Activated naive CD8-positive, alpha-beta T cell treated with anti-CD3 and anti-CD28 coated beads, Interleukin-2, amount 10 ng/mL, durations not matched to agents 7 days and 5 days (primary cell): ENCODE measurements at places on chromosomes 4 and X.

DNA sequence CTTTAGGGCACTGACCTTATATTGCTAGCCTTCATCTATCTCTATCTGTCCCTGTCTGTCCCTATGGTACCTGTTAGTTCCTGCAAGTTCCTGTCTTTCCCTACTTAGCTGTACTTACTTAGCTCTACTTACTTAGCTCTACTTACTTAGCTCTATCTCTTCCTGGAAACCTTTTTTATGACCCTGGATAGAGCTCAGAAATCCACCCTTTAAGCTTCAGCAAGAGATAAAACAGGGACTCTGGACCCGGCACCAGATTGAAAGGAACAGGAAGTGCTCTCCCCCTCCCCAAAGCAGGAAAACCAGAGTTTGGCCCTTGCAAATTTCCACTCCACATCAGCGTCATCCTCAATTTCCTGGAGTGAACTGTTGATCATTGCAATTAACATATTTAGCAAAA, 12.3 kb upstream of the IL9R start:
- no peak overlapping the region for H3K4me3 ChIP-seq
- H3K4me1 ChIP-seq: no peaks in the 10 kb centered on the region
- no peak overlapping the region for H3K27ac ChIP-seq

DNA sequence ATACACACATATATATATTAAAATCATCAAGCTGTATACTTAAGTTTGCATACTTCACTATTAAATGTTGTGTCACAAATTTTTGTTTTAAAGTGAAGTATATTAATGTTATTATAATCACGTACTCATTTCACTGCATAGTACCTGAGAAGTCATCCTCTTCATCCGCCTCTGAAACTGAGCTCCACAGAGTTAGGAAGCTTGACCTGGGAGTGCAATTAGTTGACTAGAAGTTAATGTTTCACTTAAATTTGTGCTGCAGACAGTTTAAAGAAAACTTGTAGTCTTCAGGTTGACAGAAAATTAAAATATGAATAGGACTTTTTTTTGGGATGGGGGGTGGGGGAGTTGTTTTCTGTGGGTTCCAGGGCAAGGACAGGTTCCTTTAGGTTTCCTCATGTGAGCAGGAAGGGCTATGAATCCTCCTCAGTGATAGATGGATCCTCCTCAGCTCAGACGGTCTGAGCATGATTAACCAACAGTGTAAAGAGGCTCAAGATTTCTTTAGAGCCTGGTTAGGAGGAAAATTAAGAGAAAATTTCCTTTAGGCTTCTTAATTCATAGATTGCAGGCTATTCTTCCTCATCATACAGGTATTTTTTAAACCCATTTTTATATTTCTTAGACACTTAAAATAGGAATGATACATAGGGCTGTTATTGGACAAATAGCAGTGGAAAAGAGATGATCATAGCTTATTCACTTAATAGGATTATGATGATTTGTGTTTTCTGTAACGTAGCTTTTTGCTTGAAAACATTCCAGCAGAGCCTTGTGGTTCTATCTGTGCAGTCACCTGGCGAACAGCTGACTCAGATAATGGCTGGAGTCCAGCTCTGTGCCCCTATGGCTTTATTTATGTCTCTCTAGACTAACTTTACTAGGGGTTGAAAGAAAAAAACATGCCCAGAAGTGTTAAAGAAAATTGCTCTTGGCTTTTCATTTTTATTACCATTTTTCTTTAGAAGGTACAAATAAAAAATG, 102.7 kb downstream of the SLC4A4 start:
- no peaks in the 10 kb centered on the region for H3K36me3 ChIP-seq
- H3K27me3 ChIP-seq: no peaks in the 10 kb centered on the region
- no peak overlapping the region for H3K4me3 ChIP-seq
- DNase-seq: no peak
- no peak overlapping the region for H3K27ac ChIP-seq
- no peaks in the 10 kb centered on the region for H3K4me1 ChIP-seq

GRCh38 chr4:60042941-60043340, 1157.2 kb upstream of the ADGRL3 start:
- H3K27me3 ChIP-seq: no peaks in the 10 kb centered on the region
- no peak for DNase-seq
- no peak overlapping the region for H3K4me3 ChIP-seq
- no peak overlapping the region for H3K27ac ChIP-seq

DNA sequence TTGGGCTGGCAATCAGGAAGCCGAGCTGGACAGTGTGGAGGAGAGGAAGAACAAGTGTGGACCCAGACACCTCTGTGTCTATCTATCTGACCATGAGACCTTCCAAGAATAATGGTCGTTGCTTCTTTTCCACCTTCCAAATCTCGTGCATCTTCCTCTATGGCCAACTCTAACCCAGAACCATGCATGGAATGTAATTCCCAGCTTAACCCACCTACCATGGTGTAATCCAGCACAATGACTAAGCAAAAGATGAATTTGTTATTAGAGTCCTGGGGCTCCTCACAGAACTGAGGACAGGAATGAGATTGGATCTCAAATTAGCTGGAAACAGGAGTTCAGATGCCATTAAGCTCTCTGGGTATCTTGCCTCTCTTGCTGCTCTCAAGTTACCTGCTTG, 17.4 kb upstream of the TMEM184C start:
- H3K36me3 ChIP-seq: no peaks in the 10 kb centered on the region
- no peak overlapping the region for H3K4me3 ChIP-seq
- peaks cover 3% of the 10 kb centered on the region for H3K4me1 ChIP-seq
- peaks cover 3% of the 10 kb centered on the region for H3K27me3 ChIP-seq
- no peak overlapping the region for H3K27ac ChIP-seq

DNA sequence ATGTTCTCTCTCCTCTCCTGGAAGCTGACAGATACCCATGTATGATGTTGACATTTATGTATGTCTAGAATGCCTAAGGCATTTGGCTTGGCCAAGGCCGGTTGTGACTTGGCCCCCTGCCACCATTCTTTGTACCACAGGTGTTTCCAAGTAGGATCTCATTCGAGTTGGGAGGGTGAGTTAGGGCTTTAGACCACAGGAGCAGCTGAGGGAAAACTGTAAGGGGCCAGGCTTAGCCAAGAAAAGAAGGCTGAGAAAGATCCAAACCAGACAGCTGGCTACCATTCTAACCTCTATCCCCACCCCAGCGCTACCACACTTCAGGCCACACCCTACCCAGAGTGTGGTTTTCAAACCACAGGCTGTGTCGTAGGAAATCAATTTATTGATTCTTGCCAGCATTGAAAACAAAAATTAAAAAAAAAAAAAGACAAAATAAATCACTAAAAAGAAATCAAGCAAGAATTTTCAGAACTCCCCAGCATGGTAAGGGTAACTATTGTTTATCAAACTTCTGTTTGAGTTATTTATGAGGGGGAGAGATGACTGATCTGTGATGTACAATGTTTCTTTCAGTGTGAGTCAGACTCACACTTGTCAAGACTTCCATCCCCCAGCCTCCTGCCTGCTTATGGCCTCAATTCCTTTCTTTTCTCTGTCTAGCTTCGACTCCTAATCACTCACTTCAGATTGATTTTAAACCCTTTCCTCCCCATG, 9.9 kb downstream of the TMSB4X start:
- DNase-seq: peak; percentile 66
- H3K27ac ChIP-seq: peak overlapping the region; percentile 91
- peaks cover 2% of the 10 kb centered on the region for H3K27me3 ChIP-seq
- H3K4me3 ChIP-seq: peak overlapping the region; percentile 53

DNA sequence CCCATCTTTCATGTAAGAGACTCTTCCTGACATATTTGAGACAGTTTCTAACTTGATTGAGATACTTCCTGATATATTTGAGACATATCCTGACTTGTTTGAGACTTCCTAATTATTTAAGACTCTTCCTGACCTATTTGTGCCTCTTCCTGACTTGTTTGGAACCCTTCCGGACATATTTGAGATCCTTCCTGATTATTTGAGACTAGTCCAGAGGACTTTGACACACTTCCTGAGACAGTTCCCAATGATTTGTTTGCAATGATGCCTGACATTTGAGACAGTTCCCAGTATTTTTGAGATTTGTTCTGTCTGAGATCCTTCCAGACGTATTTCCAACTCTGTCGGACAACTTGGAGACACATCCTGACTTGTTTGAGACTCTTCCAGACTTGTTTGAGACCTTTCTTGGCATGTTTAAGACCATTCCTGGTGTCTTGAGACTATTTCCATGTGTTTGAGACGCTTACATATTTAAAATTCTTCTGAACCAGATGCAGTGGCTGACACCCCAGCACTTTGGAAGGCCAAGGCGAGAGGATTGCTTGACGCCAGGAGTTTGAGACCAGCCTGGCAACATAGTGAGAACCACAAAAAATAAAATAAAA, 118.9 kb upstream of the USP9X start:
- H3K4me1 ChIP-seq: no peaks in the 10 kb centered on the region
- no peak for DNase-seq
- H3K27ac ChIP-seq: no peak overlapping the region
- H3K4me3 ChIP-seq: no peak overlapping the region

GRCh38 chrX:109841257-109841656, 108.2 kb upstream of the ACSL4 start:
- H3K4me1 ChIP-seq: no peaks in the 10 kb centered on the region
- H3K36me3 ChIP-seq: no peaks in the 10 kb centered on the region
- no peaks in the 10 kb centered on the region for H3K27me3 ChIP-seq
- H3K27ac ChIP-seq: no peak overlapping the region
- no peak for DNase-seq
- H3K4me3 ChIP-seq: no peak overlapping the region

- DNase-seq: no peak
- no peak overlapping the region for H3K4me3 ChIP-seq
- no peaks in the 10 kb centered on the region for H3K36me3 ChIP-seq
- H3K27ac ChIP-seq: no peak overlapping the region
- peaks cover 8% of the 10 kb centered on the region for H3K4me1 ChIP-seq
Measured at GRCh38 chr4:76736414-76736813, 161.5 kb downstream of the SOWAHB start.

GRCh38 chrX:17814557-17814956, 46.5 kb downstream of the RAI2 start:
- H3K36me3 ChIP-seq: no peaks in the 10 kb centered on the region
- no peaks in the 10 kb centered on the region for H3K4me1 ChIP-seq
- no peak for DNase-seq
- no peaks in the 10 kb centered on the region for H3K27me3 ChIP-seq

- H3K4me3 ChIP-seq: no peak overlapping the region
- no peak for DNase-seq
- no peaks in the 10 kb centered on the region for H3K36me3 ChIP-seq
Measured at GRCh38 chr4:73721435-73721834, 18.9 kb upstream of the CXCL8 start.

DNA sequence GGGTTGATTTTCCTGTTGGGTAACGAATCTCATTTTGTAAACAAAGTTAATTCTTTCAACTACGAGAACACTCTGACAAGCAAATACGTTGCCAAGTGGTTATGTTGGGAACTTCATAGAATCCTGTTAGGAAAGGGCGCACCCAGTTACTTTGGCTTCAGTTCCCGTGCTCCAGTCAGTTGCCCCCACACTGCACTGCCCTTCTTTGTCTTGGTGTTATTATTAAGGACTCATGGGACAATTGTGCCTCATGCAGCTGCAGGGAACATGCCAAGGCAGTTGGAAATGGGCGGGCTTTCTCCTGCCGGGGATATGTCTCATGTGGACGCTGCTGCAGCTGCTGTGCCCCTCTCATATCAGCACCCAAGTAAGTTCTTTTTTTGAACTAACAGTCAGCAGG, 28.9 kb downstream of the OFD1 start:
- DNase-seq: no peak
- no peak overlapping the region for H3K27ac ChIP-seq
- no peaks in the 10 kb centered on the region for H3K27me3 ChIP-seq
- H3K4me3 ChIP-seq: no peak overlapping the region
- no peaks in the 10 kb centered on the region for H3K4me1 ChIP-seq

GRCh38 chr4:69744157-69744478, 16.3 kb downstream of the SULT1B1 start:
- H3K27me3 ChIP-seq: no peaks in the 10 kb centered on the region
- no peak overlapping the region for H3K4me3 ChIP-seq
- no peaks in the 10 kb centered on the region for H3K4me1 ChIP-seq
- no peak for DNase-seq
- H3K36me3 ChIP-seq: peaks cover 9% of the 10 kb centered on the region

- no peak overlapping the region for H3K4me3 ChIP-seq
- DNase-seq: no peak
- no peaks in the 10 kb centered on the region for H3K4me1 ChIP-seq
- H3K36me3 ChIP-seq: no peaks in the 10 kb centered on the region
- no peaks in the 10 kb centered on the region for H3K27me3 ChIP-seq
Measured at GRCh38 chr4:45578874-45579273, 545.0 kb downstream of the GABRG1 start.

DNA sequence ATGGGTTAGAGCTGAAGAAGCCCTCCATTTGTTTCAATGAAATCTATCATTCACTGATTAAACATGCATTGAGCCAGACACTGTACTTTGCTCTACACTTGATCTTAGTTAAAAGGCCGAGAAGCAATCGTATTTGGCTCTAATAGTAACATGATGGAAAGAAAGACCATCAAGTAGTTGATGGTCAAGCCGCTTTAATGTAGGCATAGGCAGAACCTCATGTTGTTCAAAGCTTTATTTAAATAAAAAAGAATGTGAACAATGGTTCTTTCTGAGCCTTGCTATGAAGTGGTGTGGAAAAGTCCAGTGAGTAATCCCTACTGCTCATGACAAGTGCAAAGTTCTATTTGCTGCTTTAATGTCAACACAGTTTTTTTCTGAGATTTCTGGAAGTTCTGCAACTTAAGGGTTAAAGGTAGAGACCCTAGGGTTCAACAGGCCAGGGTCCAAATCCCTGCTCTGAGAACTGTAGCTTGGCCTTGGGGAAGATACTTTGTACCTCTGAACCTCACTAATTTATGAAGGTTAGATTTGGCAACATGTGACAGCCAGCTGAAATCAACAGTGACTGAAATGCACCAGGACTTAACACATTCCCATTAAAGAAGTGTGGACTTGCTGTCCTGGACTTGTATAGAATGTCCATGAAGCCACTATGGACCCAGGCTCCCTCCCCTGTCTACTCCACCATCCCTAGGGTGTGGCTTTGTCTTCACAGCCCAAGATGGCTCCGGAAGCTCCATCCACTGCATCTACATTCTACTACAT, 17.9 kb upstream of the LAP3 start:
- no peak overlapping the region for H3K27ac ChIP-seq
- peaks cover 8% of the 10 kb centered on the region for H3K4me1 ChIP-seq
- no peak for DNase-seq
- peaks cover 7% of the 10 kb centered on the region for H3K27me3 ChIP-seq

- no peaks in the 10 kb centered on the region for H3K4me1 ChIP-seq
- no peak overlapping the region for H3K4me3 ChIP-seq
- H3K27me3 ChIP-seq: no peaks in the 10 kb centered on the region
- DNase-seq: no peak
- no peak overlapping the region for H3K27ac ChIP-seq
Measured at GRCh38 chrX:40140706-40141499, 43.1 kb upstream of the BCOR start.
